ENCODE measurements at places on chromosomes 7 and 10. TPM values are rescaled to one million over a fixed set of nuclear protein-coding genes. Genes with fewer than 3 reads are reported as not detected.

DNA sequence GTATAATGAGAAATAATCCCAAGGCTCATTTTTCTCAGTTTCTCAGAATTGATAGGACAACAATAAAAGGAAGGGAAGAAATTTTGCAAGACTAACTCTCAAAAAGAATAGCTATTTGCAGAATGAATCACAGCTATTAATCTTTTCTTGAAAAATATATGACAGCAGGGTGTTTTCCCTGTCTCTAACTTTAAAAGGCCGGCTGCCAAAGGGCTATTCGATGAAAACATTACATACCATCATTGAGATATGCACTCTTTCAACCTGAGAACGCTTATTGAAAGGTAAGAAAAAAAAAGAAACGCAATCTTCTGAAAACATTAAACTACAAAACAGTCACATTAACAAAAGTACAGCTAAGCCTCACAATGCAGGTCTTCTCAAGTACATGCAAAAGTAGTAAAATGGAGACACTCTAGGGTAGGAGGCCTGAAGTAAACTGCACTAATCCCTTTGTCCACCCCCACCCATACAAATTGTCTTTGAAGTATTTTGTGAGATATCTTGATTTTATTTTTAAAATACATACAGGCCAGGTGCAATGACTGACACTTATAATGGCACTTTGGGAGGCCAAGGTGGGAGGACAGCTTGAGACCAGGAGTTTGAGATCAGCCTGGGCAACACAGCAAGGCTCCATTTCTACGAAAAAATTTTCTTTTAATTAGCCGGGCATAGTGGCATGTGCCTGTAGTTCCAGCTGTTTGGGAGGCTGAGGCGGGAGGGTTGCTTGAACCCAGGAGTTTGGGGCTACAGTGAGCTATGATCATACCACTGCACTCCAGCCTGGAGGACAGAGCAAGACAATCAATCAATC is 83.0 kb downstream of the PARD3 start:
- DNase-seq, result no peak

DNA sequence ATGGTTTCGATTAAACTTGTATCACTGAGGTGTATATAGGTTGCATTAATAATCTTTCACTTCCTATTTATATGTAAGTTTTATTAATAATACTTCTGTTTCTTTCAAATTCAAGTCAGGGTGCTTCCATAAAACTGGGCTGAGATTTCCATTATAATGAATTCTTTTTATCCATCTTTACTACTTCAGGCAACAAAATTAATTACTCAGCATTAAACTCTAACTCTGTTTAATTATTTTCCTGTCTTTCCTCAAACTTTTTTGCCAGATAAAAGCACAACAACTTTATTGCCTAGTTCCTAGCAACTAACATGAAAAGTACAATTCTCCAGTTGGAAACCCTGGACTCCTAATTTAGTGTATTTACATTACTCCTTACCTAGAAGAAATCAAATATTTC is 3.0 kb upstream of the MINDY3 start:
- no peak for DNase-seq

DNA sequence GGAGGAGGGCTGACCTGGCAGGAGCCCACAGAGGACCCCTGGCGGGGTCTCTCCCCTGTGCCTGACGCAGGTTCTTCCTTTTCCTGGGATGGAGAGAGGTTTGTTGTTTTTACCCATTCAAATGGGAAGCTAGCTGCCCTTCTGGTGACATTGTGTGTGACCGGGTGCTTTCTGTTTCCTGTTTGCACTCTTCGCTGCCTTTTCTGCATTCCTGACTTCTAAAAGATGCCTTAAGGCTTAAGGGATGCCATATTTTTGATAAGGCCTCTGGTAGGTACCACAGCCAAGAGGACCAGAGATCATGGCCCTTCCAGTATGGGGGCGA is 20.3 kb downstream of the ZNF783 start:
- DNase-seq, result no peak

Gene PCGF6
- 7.1 TPM for total RNA-seq

Gene CFTR
- total RNA-seq, result 0.27 TPM

Gene CLCN1
- not detected for total RNA-seq

Gene TLX1
- total RNA-seq, result 91.5 TPM

DNA sequence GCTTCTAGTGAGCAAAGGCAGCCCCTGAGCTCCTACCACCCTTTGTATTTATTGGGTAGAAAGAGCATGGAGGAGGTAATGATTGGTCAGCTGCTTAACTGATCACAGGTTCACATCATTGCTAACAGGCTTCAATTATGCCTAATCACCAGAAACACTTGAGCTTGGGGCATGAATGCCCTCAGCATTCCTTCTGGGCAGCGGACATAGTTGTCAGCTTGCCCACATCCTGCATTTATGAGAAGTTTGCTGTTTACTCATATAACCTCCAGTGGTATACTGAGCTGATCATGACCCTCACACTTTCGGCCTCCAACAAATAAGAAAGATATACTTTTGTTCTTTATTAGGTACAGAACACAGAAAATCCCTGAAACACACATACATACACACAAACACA is 140.3 kb upstream of the ODAD2 start:
- DNase-seq, result no peak
